Natural killer cell treated with Interleukin-12 subunit alpha and Interleukin-12 subunit beta and Interleukin-15 and Interleukin-18, amount 100 ng/mL, for 72 hours (primary cell): ENCODE measurements at places on chromosomes 4 and X.

- no peak for DNase-seq
Observed at GRCh38 chr4:30783751-30784150, 63.6 kb downstream of the PCDH7 start.

GRCh38 chr4:212438-213188, 88.3 kb downstream of the ZNF718 start:
- peak; percentile 83 for DNase-seq

DNA sequence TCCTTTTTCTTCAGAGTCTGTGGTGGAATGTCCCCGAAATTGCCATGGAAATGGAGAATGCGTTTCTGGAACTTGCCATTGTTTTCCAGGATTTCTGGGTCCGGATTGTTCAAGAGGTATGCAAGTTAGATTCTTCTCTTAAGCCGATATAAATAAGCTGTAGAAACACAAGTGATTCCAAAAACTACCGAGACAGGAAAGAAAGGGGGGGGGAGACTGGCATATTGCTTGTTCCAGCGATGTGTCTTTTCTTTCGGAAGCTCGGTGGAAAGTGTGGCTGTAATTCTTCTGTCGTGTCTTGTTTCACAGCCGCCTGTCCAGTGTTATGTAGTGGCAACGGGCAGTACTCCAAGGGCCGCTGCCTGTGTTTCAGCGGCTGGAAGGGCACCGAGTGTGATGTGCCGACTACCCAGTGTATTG, 236.9 kb downstream of the DCTD start:
- no peak for DNase-seq

- DNase-seq, result no peak
Observed at GRCh38 chrX:71510161-71510560, 22.7 kb upstream of the OGT start.

- no peak for DNase-seq
Observed at GRCh38 chrX:21658746-21659145, 616 bp upstream of the KLHL34 start.

DNA sequence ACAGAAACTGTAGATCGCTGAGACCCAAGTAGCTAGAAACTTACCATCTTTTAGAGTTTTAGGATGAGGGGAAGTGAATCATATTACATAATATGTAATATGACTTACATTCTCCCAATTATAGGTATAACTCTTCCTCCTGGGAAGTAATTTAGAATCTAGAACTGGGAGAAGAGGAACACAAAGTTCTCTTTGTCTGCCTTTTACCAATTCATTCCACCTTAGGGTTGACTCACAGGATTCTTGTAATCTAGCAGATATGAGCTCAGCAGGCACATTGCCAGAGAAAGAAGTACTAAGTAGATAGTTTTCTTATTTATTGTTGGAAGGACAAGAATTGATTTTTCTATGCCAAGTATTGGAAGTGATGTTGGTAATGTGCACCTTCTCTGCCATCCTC, 58.0 kb upstream of the CCSER1 start:
- DNase-seq, result no peak

DNA sequence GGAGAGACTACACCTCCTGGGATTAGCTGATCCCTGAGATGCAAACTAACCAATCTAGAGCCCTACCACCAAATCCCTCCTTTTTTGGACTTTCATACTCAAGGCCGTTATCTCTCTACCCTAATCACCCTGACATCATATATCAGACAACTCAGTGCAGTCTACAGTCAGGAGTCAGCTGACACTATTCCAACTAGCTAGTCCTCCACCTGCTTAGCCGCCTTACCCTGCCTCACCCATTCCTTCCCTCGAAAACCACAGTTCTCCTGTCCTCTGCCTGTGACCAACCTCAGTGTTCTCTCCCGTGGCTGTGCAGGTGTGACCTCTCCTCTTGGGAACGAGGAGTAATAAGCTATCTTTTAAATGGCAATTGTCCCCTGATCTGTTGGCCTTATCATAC, 1.8 kb upstream of the PPEF2 start:
- no peak for DNase-seq

- no peak for DNase-seq
Observed at GRCh38 chr4:54082168-54082567, 17.8 kb upstream of the CHIC2 start.

- DNase-seq, result no peak
Observed at GRCh38 chr4:24372881-24373280, 211.5 kb downstream of the DHX15 start.

DNA sequence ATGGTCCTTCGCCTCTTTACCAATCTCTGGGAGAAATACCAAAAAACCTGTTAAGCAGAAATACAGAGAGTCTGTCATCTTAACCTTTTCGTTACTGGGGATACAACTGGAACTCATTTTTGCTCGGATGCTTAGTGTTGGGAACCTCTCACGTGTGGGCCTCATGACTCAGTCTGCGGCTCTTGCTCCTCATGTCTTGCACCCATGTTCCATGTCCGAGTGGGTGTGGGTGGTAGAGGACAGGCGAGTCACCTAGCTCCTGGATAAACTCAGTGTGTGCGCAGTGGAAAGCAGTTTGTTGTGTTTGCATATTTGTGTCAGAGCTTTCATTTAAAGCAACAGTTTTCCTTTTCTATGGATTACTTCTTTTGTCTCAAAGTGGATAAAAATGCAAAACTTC, 70.6 kb downstream of the TNIP2 start:
- DNase-seq, result no peak
